ENCODE measurements at places on chromosomes 1 and 21. TPM values are rescaled to one million over a fixed set of nuclear protein-coding genes. Genes with fewer than 3 reads are reported as not detected.

NCAM2 gene
- 11.6 TPM for total RNA-seq

RPL22 gene
- total RNA-seq = 153 TPM

YIPF1 gene
- 20.9 TPM for total RNA-seq

TNFAIP8L2 gene
- not detected for total RNA-seq

C1orf185 gene
- not detected for total RNA-seq

OR2T8 gene
- not detected for total RNA-seq

FUBP1 gene
- total RNA-seq = 76.7 TPM

TCHHL1 gene
- total RNA-seq = not detected

E2F2 gene
- total RNA-seq = under 0.01 TPM

BMP8B gene
- not detected for total RNA-seq

CYYR1 gene
- total RNA-seq = under 0.01 TPM

NEK2 gene
- 43.3 TPM for total RNA-seq

S100A14 gene
- 0.19 TPM for total RNA-seq

GBP2 gene
- total RNA-seq = 10.9 TPM

ABCA4 gene
- total RNA-seq = 2.5 TPM

AMPD1 gene
- total RNA-seq = not detected

GUCA2A gene
- total RNA-seq = not detected

CYP2J2 gene
- total RNA-seq = not detected

SLC44A3 gene
- total RNA-seq = 0.38 TPM

SON gene
- 108 TPM for total RNA-seq

DMBX1 gene
- not detected for total RNA-seq

LINGO4 gene
- not detected for total RNA-seq

Measured in regular cardiac myocyte (primary cell).